ENCODE measurements at places on chromosomes 2 and 18. TPM values are rescaled to one million over a fixed set of nuclear protein-coding genes. Genes with fewer than 3 reads are reported as not detected.
A peak's percentile ranks its signal among the peaks of the same experiment; 100 is the strongest.

The ANKZF1 gene
- 337 TPM for total RNA-seq

The SLC66A3 gene
- total RNA-seq, result 17.5 TPM

The ABCG8 gene
- not detected for total RNA-seq

The PRR30 gene
- not detected for total RNA-seq

The MC5R gene
- total RNA-seq, result 0.54 TPM

The DOK6 gene
- total RNA-seq, result 5.7 TPM

The SH3RF3 gene
- 1.4 TPM for total RNA-seq

The SRD5A2 gene
- total RNA-seq, result not detected

DNA sequence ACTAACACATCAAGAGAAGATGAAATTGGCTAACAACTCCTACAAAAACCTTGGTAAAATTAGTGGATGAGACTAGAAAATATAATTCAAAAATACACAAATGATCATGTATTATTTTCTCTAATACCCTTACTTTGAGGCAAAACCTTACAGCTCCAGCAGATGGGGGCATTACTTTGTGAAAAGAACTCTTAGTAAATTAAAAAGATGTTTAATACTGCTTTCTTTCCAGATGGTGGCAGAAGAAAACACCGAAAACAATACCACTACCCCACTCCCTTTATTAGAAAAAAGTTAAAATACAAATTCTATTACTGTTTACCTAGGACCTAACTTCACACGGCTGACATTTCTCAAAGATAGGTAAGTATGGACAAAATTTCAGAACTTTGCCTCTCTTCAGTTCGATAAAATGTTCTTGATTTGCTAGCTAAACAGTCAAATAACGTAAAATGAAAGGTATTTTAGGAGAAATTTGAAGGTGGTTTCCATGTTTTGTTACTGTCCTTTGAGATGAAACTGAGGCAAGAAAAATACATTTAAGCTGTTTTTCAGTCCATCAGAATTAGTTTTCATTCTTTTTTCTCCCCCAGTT lies 30.6 kb downstream of the ORC4 start:
- no peak overlapping the region for H3K4me3 ChIP-seq
- no peaks in the 10 kb centered on the region for H3K4me1 ChIP-seq
- H3K27me3 ChIP-seq, result no peaks in the 10 kb centered on the region

- DNase-seq, result no peak
- no peak overlapping the region for H3K27ac ChIP-seq
- no peaks in the 10 kb centered on the region for H3K4me1 ChIP-seq
- no peak overlapping the region for H3K4me3 ChIP-seq
- H3K36me3 ChIP-seq, result no peaks in the 10 kb centered on the region
These were observed 69.9 kb downstream of the GLI2 start for GRCh38 chr2:120805602-120806001.

DNA sequence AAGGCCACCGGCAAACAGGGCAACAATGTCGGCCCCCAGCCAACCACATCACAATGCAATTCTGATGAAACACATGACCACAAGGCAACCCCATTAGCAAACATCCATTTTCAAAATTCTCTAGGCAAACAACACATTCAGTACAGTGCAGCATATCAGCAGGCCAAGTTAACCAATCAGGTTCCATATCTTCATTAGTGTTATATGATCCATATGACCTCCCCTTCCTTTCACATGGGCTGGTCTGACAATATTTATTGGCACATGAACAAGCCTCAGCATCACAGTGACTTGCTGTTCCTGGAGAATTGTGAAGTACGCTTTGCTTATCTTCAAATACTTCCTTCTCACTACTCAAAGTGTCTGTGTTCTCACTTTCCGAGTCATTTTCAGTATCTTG lies 19.8 kb downstream of the RNF103 start:
- no peaks in the 10 kb centered on the region for H3K27me3 ChIP-seq
- no peak overlapping the region for H3K4me3 ChIP-seq

DNA sequence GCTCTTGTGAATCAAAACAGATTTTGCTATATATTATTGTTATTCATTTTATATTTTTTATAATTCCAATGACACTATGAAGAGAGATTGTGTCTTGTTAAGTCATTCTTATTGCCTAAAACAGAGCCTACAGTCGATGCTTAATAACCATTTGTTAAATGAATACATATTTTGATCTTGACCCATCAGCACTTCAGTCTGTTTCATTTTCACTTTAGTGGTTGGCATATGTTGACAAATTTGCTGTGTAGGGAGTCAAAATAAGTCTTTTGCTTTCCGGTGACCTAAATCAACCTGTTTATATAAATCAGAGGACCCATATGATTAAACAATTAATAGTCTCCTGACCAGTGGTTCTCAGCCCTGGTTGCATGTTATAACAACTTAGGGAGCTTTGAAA lies 97.1 kb downstream of the TXNL1 start:
- H3K36me3 ChIP-seq, result no peaks in the 10 kb centered on the region
- H3K27me3 ChIP-seq, result no peaks in the 10 kb centered on the region
- no peak overlapping the region for H3K4me3 ChIP-seq
- no peak for DNase-seq
- H3K4me1 ChIP-seq, result no peaks in the 10 kb centered on the region

- no peaks in the 10 kb centered on the region for H3K4me1 ChIP-seq
- no peaks in the 10 kb centered on the region for H3K36me3 ChIP-seq
- H3K4me3 ChIP-seq, result no peak overlapping the region
- no peaks in the 10 kb centered on the region for H3K27me3 ChIP-seq
- no peak overlapping the region for H3K27ac ChIP-seq
These were observed 383.9 kb downstream of the ARHGAP15 start for GRCh38 chr2:143513081-143513480.

DNA sequence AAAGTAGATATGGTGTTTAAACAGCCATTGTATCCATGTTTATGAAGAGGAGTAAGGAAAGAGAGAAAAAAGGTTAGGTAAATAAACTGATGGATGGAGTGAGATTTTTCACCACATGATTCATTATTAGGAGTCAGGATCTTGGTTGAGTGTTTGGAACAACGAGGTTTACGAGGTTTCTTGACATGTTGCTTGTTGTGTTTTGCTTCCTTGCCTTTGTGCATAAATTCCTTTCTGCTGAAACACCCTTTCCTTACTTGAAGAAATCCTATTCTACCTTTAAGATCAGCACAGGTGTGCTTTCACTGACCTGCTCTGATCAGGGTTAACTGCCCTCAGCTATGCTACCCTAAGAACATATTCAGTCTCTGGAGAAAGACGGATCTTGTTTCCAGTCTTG lies 66.6 kb downstream of the EFEMP1 start:
- H3K36me3 ChIP-seq, result no peaks in the 10 kb centered on the region
- no peaks in the 10 kb centered on the region for H3K4me1 ChIP-seq
- no peak overlapping the region for H3K27ac ChIP-seq
- no peak overlapping the region for H3K4me3 ChIP-seq
- H3K27me3 ChIP-seq, result no peaks in the 10 kb centered on the region

- no peak for DNase-seq
- H3K27me3 ChIP-seq, result peaks cover 18% of the 10 kb centered on the region
- H3K4me1 ChIP-seq, result peaks cover 9% of the 10 kb centered on the region
- H3K27ac ChIP-seq, result no peak overlapping the region
- no peak overlapping the region for H3K4me3 ChIP-seq
These were observed 261.6 kb downstream of the ASXL3 start for GRCh38 chr18:33839452-33840211.

DNA sequence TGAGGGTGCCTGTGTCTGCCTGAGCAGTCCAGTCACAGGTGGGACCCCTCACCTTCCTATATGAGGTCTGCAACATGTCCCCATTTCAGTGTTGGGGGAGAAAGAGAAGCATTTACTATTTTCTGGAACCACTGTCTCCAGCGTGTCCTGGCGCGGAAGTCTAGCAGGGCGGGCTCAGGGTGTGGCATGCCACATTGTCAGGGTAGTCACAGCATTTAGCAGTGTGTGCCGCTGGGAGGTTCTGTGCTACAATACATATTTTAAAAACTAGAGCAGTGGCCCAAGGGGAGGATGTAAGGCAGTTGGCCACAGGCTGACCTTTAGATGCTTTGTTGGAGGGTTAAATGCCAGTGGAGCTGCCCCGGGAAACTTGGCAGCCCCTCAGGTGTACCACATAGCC lies 12.5 kb downstream of the UBE2F start:
- no peak for DNase-seq
- H3K27me3 ChIP-seq, result no peaks in the 10 kb centered on the region
- peaks cover 12% of the 10 kb centered on the region for H3K36me3 ChIP-seq
- H3K4me3 ChIP-seq, result no peak overlapping the region
- no peaks in the 10 kb centered on the region for H3K4me1 ChIP-seq

- no peak for DNase-seq
- no peak overlapping the region for H3K27ac ChIP-seq
- no peaks in the 10 kb centered on the region for H3K27me3 ChIP-seq
- no peaks in the 10 kb centered on the region for H3K36me3 ChIP-seq
These were observed 230.5 kb downstream of the PARD3B start for GRCh38 chr2:204775766-204776165.

GRCh38 chr2:47503481-47504070 lies 100.6 kb downstream of the MSH2 start:
- no peak overlapping the region for H3K4me3 ChIP-seq
- no peaks in the 10 kb centered on the region for H3K36me3 ChIP-seq
- no peaks in the 10 kb centered on the region for H3K4me1 ChIP-seq

DNA sequence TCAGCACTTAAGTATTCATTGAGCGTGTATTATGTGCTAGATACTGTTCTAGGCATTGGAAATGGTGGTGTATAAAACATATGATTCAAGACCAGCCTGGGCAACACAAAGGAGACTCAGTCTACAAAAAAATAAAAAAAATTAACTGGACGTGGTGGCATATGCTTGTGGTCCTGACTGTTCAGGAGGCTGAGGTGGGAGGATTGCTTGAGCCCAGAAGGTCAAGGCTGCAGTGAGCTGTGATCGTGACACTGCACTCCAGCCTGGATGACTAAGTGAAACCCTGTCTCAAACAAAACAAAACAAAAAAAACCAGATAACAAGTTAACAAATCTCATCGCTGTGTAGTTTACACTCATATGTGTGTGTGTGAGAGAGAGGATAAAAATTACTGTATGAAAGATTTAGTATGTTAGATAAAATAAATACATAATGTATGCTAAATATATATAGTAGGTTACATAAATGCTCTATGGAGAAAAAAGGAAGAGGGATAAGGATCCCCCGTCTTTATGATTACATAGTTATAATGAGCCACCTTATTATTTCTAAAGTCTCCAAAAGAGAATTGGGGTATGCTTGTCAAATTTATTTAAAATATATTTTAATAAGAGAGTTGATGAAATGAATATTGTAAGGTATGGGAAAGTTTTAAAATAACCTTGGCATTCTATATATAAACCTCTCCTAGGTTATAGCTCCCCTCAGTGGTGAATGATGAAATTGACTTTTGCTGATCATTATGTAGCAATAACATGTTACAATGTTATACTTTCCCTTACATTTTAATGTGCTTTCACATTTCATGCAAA lies 69.2 kb downstream of the EHBP1 start:
- H3K36me3 ChIP-seq, result peaks cover 3% of the 10 kb centered on the region
- no peak overlapping the region for H3K27ac ChIP-seq
- DNase-seq, result peak; percentile 44
- no peak overlapping the region for H3K4me3 ChIP-seq
- no peaks in the 10 kb centered on the region for H3K4me1 ChIP-seq
